ENCODE measurements at places on chromosomes 5 and 9. TPM values are rescaled to one million over a fixed set of nuclear protein-coding genes. Genes with fewer than 3 reads are reported as not detected.

The CBY3 gene
- not detected for total RNA-seq

DNA sequence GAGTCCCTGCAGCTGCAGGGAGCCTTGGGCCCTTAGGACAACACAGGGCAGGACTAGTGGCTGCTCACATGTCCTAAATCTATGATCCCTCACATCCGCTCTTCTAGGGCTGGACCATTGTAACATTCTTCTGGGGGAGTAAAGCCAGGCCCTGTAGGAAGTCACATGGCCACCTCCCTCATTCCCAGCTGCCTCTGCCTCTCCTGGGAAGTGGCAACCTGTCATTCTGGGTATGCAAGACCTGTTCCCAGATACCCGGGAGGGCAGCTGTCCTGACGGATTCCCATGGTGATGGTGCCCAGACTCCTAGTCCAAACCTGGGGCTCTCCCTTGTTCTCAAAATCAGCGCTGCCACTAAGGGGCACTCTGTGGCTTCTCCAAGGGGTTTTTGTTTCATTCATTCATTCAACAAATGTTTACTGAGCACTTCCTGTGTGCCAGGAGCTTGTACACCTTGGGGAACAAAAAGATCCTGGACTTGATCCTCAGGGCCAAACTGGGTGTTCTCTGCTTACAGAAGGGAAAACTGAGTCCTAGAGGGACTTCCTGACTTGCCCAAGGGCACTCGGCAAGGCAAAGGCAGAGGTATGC is 85.6 kb downstream of the PSD2 start:
- no peaks in the 10 kb centered on the region for H3K36me3 ChIP-seq
- no peak overlapping the region for H3K27ac ChIP-seq
- no peaks in the 10 kb centered on the region for H3K27me3 ChIP-seq
- no peak overlapping the region for H3K4me3 ChIP-seq
- no peaks in the 10 kb centered on the region for H3K4me1 ChIP-seq

The KCNMB1 gene
- 0.12 TPM for total RNA-seq

DNA sequence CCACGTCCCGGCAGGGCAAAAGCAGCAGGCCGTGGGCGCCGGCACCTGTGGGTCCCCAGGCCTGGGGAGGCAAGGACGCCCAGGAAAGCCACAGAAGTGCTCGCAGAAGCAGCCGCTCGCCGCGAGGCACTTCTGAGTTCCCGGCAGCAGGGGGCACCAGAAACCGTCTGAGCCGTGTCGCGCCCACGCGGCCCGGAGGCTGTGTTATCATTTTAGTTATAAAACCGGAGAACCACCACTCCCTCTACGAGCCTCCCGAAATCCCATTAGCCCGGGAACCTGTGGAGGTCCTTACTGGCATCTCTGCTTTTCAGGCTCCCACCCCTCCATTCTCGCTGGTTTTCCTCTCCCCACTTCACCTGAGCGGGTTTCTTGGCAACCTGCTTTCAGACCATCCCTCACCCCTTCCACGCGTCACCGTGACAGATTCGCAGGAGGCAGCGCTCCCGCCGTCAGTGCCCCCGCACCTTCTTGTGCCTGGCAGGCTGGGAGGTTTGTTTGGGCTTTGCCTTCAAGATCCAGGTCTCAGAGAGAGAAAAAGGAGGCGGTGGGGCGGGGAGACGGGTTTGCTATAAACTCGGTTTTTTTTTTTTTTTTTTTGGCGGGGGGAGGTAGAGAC is 2.3 kb downstream of the GDNF start:
- H3K4me1 ChIP-seq: peaks cover 17% of the 10 kb centered on the region
- no peak overlapping the region for H3K27ac ChIP-seq
- peak; percentile 74 for DNase-seq
- no peaks in the 10 kb centered on the region for H3K36me3 ChIP-seq

GRCh38 chr5:107805166-107805565 is 134.4 kb upstream of the EFNA5 start:
- H3K4me1 ChIP-seq: no peaks in the 10 kb centered on the region
- no peaks in the 10 kb centered on the region for H3K36me3 ChIP-seq
- H3K27me3 ChIP-seq: no peaks in the 10 kb centered on the region
- H3K27ac ChIP-seq: no peak overlapping the region
- DNase-seq: no peak

The SPINK7 gene
- total RNA-seq: not detected

GRCh38 chr5:80227979-80228596 is 27.8 kb downstream of the SERINC5 start:
- peaks cover 33% of the 10 kb centered on the region for H3K4me1 ChIP-seq
- H3K27ac ChIP-seq: no peak overlapping the region
- no peaks in the 10 kb centered on the region for H3K36me3 ChIP-seq
- H3K27me3 ChIP-seq: no peaks in the 10 kb centered on the region

The INIP gene
- 28.2 TPM for total RNA-seq

DNA sequence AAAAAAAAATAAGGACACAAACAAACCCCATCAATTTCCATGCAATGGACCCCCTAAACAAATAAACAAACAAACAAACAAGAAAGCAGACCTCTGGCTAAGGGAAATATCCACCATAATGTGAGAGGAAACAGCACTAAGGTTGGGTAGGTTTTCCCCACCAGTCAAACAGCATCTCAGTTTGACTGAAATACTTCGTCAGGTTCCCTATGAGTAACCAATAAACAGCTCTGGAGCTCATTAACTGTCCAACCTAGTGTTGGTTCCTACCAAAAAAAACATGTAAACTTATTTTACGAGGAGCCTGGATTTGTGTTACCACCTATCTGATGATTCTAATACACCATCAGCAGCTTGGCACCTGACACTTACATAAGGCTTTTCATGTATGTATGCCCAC is 198.5 kb upstream of the TARS1 start:
- H3K27me3 ChIP-seq: no peaks in the 10 kb centered on the region
- H3K4me1 ChIP-seq: peaks cover 18% of the 10 kb centered on the region
- H3K36me3 ChIP-seq: no peaks in the 10 kb centered on the region
- H3K4me3 ChIP-seq: no peak overlapping the region
- peak overlapping the region; percentile 9 for H3K27ac ChIP-seq
- DNase-seq: no peak

DNA sequence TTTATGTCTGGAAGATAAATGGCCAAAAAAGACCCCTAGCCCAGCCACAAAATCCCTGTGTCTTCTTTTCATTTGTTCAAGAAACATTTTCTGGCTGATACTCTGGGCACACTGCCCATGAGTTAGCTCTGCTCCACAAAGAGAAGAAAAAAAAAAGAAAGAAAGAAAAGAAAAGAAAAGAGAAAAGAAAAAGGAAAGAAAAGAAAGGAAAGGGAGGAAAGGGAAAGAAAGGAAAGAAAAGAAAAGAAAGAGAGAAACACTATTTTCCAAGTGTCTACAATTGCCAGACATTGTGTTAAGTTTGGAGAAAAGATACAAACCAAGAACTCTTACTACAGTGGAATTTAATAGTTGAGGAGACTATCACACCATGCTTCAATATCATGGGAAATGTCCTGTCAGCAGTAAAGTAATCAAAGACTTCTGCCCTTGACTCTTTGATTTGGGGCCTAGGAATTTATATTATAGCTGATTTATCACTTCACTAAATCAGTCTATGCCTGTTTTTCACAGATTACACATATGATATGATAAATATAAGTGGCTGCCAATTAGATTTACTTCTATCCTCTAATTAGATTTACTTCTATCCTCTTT is 3.0 kb downstream of the TRMO start:
- H3K4me3 ChIP-seq: no peak overlapping the region
- DNase-seq: no peak
- peaks cover 3% of the 10 kb centered on the region for H3K4me1 ChIP-seq

The ELAVL2 gene
- 13.6 TPM for total RNA-seq

- no peak overlapping the region for H3K4me3 ChIP-seq
- no peak for DNase-seq
- peaks cover 22% of the 10 kb centered on the region for H3K4me1 ChIP-seq
- H3K27me3 ChIP-seq: no peaks in the 10 kb centered on the region
- H3K27ac ChIP-seq: no peak overlapping the region
Observed at GRCh38 chr5:131758520-131758900, 38.3 kb downstream of the FNIP1 start.

DNA sequence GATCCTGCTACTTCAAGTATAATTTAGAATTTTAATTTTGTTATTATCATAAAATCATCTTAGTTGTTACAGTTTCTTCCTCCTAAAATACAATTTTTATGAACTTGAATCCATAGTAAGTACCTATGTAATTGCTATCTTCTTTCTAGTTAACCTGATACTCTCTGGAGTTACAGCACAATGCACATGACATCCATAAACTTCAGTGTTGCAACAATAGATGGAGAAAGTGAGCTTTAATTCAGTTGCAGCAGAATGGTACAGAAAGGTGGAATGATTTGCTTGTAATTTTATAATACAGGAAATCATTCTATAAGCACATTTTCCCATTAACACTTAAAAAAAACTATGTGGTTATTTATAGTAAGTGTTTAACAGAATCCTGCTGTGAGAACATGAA is 372.0 kb downstream of the CDH9 start:
- H3K4me3 ChIP-seq: no peak overlapping the region
- H3K4me1 ChIP-seq: no peaks in the 10 kb centered on the region
- DNase-seq: no peak
- no peak overlapping the region for H3K27ac ChIP-seq
- no peaks in the 10 kb centered on the region for H3K27me3 ChIP-seq
- no peaks in the 10 kb centered on the region for H3K36me3 ChIP-seq

DNA sequence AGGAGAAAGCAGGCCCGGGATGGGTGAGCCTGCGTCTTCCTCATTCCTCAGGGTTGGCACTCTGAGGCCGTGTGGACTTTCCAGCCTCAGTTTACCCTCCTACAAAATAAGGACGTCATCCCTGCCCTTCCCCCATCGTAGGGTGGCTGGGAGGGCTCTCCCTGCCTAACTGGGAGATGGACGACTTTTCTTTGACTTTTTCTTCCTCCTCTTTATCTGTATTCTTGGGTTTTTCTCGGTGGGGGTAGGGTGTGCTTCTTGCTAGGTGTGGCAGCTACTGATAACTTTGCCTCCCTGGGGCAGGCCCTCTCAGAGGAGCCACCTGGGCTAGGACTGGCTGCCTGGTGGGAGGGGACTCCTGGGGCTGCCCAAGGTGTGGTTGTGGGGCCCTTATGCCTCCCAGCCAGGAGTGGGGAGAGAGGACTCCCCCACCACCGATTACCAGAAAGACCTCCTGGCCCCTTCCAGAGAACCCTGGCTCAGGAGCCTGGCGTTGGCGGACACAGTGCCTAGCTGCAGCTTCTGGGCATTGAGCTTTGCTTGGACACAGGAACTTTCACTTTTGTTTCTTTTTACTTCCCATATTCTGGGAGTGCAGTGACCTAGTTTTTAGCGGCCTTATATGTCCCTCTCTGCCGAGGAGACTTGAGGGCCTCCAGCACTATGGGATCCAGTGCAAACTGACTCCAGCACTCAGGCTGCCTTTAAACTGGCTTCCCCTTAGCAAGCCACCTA is 6.1 kb downstream of the GLIPR2 start:
- no peak for DNase-seq
- H3K4me1 ChIP-seq: peaks cover 21% of the 10 kb centered on the region
- H3K27ac ChIP-seq: peak overlapping the region; percentile 93
- no peaks in the 10 kb centered on the region for H3K27me3 ChIP-seq

The TMEFF1 gene
- total RNA-seq: not detected

DNA sequence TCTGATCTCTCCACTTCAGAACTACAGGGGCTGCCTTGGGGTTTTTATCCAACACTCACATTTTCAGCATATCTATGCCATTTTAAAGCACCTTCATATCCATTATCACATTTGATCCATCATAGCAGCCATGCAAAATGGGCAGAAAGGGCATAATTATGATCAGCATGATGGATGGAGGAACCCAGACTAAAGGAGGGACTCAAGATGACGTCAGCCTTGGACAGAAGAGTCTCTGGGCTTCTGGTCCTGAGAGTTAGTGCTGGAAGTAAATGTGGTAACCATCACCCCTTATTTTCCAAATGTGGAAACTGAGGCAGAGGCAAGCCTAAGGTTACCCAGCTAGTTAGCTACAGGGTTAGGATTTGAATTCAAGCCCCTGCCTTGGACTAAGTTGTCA is 273.1 kb downstream of the DRD1 start:
- no peak overlapping the region for H3K4me3 ChIP-seq
- no peak for DNase-seq
- H3K27ac ChIP-seq: no peak overlapping the region

- H3K4me3 ChIP-seq: no peak within 1 kb of the TSS
- H3K27ac ChIP-seq: peak within 1 kb of the TSS; percentile 20
- H3K36me3 ChIP-seq: peaks cover 3% of the 10 kb centered on the region
- peak; percentile 83 for DNase-seq
Observed at GRCh38 chr9:35664531-35665470, at the start of gene ARHGEF39. ARHGEF39 (minus strand) TSS chr9:35665195; CDS start chr9:35665169, 26 bp downstream.

GRCh38 chr5:179307013-179307800 is 38.1 kb downstream of the ADAMTS2 start:
- no peak for DNase-seq
- no peak overlapping the region for H3K27ac ChIP-seq
- H3K4me3 ChIP-seq: no peak overlapping the region
- H3K4me1 ChIP-seq: no peaks in the 10 kb centered on the region

All from adrenal gland (tissue), 19 donors.